ENCODE measurements at places on chromosomes 12 and 14.

- DNase-seq, result no peak
These were observed 56.9 kb downstream of the SCAF11 start for GRCh38 chr12:45933504-45933903.

DNA sequence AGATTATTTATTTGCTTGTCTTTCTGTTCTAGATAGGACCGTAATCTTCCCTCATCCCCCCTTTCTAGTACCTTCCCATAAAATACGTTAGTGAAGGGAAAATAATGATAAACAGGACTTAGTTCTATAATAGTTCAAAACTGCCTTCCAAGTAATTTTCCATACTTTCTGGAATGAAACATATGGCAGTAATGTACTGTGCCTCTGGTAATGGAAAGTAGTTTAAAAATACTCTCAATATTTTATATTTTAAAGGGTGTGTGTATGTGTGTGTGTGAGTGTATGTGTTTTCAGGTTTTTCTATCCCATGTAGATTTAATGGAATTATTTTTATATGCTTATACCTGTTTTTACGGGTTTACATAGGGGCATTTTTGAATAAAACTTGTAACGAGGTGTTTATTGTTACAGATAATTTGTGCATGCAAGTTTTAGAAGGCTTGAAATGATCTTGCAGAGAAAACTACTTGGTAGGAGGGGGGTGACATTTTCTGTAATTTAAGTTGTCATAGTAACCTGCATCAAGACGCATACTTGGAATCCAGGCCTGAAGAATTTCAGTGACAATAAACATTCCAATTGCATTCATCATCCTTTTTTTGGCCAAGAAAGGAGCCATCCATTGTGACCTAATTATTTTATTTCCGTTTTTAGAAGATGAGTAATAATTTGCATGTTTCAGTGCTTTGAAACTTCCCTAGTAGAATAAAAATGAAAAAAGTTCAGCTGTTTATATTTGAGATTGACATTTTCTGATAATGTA is 38.9 kb downstream of the RASSF8 start:
- no peak for DNase-seq

- no peak for DNase-seq
These were observed 77.7 kb downstream of the ETV6 start for GRCh38 chr12:11727133-11727664.

- DNase-seq, result no peak
These were observed 106.4 kb downstream of the PCNX1 start for GRCh38 chr14:71013551-71014192.

DNA sequence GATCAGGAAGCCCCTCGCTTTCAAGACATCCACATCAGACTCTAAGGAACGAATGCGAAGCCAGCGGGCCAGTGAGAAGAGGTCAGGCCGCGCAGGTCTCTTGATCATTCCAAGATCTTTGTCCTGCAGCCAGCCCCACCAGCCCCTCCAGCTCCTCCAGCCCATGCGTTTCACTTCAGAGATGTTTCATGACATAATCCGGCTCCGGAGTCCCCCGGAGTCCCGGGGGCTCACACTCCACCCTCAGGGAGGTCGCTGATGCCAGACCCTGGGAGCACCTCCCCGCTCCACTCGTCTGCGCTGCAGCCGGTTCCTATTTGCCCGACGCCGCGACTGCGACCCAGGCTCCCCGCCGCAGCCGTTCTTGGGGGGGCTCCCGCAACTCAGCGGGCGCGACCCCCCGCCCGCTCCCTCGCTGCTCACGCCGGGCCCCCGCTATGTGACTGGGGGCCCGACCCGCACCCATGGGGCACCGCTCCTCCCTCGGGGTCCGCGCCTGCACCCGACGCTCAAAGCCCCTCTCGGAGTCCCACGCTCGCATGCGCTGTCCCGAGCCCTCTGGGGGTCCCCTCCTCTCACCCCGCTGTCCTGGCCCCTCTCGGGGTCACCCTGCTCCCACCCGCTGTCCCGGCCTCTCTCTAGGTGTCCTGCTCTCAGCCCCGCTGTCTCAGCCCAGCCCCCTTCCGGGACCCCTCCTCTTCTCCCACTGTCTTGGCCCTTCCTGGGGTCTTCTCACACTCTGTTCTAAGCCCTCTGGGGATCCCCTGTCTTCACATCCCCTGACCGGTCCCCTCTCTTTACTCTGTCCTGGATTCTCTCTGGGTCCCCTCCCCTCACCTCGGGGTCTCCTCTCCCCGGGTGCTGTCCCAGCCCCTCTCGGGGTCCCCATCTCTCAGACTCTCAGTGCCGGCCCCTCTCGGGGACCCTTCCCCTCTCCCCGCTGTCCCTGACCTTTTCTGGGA is 1.1 kb downstream of the TAOK3 start:
- no peak for DNase-seq

DNA sequence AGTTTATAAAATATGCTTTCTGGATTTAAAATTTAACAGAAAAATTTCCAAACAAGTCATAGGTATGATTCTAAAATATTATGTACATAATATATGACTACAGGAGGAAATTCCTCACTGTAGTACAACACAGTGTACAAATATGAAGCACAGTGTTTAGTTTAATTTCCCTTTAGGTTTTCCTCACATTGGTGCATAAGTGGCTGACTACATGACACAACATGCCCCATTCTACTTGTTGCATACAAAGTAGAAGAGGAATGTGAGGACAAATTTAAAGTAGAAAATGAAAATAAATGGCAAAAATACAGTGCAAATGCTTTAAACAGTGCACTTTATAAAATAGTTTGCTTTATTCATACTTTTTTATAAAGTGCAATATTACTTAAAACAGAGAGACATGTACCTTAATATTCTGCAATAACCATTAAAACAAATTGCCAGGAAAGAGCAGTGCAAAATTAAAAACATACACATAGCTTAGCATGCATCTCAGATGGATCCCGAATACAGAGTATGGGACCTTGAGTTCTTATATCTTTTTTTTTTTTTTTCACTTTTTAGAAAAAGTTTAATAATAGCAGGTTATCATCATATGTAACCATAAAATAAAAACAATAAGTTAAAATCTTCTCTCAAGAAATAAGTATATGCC is 54.8 kb upstream of the TTC7B start:
- DNase-seq, result no peak

- DNase-seq, result peak; percentile 12
These were observed 28.1 kb downstream of the CBX5 start for GRCh38 chr12:54251667-54252284.

DNA sequence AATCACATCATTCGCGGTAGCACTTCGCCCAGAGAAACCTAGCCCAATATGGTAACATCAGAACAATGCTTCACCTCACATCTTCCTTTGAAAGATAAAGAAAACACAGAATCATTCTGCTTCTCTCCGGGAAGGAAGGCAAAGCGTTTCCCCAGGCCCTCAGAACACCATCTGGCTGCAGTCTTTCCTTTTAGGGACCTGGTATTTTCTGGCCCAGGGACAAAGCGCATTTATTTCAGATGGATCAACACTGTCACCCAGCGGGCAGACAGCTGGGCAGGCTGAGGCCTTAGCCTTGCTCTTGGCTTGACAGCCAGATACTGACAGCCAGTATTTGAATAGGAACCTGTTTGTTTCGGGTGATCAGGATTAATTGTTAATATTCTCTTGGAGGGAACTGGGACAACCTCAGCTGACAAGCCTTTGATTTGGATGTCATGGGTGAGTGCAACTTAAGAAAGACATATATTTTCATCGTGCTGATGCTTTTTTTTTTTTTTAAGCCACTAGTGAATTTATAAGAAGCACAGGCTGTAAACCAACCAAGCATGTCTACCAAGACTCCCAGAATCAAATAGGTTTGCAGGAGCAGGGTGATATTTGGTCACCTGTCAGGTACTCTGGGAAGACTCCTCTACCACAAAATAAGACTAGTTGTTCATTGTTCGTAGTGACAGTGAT is 118.9 kb downstream of the VEZT start:
- DNase-seq, result peak; percentile 62

DNA sequence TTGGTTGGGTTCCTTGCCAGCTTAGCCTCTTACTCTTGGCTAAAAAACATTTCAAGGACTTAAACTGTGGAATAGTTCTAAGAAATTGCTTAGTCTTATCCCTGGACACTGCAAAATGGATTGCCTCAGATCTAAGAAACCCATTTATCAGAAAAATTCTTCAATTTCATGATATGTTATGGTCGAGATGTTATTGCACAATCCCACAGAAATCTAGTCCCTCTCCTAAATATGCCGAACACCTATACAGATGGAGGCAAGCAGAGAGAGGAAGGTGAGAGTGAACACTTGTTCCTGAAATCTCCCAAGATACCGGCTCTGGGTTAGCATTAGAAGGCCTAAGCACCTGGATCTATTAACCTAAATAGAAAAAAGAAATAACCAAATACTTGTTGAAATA is 267.2 kb downstream of the PAWR start:
- DNase-seq, result no peak

DNA sequence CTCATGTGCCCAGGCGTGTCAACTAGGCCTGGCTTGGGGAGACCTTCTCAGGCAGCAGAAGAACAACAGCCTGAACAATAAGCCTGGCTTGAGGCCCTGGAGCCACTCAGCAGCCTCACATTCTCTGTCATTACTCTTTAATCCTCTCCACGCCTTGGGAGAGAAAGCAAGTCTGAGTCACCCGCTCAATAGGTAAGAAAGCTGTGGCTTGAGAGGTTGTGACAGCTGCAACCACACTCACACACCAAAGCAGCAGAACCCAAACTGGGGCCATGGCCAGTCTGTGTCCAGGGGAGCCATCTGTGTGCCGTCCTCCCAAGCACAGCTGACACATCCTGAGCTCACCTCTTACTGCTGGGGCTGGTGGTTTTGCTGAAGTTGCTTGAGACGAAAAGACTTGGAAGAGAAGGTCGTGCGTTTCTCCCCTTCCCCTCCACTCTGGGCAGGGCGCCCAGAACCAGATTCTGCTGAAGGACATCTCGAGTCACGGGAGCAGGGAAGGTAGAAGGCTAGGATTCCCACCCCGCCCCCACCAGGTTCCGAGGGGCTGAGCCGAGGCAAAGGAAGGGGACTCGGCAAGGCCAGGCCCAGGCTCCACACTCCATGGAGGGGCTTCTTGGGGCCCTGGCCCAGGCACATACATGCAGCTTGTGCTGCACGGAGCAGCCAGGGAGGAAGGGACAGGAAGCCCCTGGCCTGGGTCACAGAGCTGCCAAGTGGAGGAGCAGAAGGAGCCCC is 5.5 kb downstream of the TMEM63C start:
- DNase-seq, result no peak

- DNase-seq, result no peak
These were observed 298.6 kb downstream of the AKAP6 start for GRCh38 chr14:32627545-32628298.
